ENCODE measurements at places on chromosomes 1 and 21.

GRCh38 chr1:197285526-197286205 lies 17.6 kb downstream of the CRB1 start:
- no peak for DNase-seq

DNA sequence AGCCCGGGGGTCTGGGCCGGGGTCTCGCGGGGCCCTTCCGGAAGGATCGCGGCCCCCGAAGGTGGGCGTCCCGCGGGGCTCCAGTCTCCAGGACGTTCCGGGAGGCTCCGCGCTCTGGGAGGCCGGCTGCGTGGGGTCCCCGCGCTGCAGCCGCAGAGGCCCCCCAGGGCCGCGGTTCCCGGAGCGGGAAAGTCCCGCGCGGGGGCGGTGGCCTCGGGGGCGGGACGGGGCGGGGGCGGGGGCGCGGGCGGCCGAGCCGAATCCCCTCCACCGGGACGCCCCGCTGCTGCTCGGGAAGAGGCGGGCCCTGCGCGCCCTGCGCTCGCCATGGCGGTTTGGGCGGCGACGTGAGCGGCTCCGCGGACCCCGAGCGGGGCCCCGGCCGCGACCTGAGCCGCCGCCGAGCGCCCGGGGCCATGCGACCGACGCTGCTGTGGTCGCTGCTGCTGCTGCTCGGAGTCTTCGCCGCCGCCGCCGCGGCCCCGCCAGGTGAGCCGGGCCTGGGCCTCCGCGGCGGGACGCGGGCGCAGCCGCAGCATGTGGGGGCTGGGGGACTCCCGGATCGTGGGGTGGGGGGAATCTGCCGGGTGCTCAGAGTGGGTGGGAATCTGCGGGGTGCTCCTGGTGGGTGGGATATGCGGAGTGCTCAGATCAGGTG lies at the start of gene IFNGR2:
Gene IFNGR2 (plus strand): TSS at position 286 of the 658 bp plus-strand sequence. CDS start 131 bp downstream, at position 417.
- DNase-seq = peak; percentile 33

DNA sequence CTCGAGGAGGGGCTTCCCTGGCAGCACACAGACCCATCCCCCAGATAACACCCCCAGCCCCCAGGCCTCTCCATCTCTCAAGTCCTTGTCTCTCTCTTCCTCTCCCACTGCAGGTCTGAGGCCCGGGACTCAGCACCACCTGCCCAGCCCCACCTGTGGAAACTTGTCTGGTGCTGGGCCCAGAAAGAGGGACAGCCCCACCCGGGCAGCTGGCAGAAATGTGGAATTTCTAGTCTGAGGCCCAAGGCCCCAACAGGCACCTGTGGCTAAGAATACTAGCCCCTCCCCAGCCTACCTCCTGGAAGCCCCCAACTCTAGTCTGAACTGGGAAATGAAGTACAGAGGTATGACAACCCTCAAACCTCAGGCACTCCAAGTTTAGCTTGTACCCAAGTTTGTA lies 15.4 kb downstream of the TTC39A start:
- no peak for DNase-seq

DNA sequence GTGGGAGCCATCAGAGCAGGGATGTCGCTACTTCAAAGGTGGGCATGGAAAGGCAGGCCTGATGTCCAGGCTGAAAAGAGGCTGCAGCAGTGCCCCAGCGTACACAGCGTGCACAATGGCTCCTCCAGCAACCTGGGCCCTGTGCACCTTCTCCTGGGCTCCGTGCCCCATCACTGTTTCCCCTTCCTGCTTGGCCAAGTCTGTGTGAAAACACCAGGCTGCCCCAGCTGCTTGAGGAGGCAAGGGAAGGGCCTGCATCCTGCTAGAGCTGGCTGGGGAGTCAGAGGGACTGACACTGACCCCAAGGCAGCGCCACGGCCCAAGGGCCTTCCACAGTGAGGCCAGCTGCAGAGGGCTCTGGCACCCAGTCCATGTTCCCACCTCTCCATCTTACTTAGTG lies 33.4 kb downstream of the SDC3 start:
- no peak for DNase-seq

DNA sequence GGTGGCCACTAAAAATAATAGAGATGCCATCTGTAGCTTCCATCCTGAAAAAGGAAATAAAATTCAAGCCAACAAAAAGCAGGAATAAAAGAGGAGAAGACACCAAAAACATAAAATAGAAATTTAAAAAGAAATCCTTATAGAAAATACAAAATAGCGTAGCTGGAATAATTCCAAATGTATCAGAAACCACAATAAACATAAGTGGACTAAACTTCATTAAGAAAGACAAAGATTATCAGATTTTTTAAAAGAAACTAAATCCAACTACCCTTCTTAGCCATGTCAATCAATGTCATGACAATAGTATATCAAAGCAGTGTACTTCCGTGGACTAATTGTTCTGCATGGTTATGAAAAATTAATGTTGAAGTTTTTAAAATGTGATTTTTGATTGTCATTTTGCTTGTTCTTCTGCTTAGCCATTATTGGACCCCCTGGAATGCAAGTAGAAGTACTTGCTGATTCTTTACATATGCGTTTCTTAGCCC lies 13.2 kb downstream of the IL10RB start:
- DNase-seq = no peak

- DNase-seq = no peak
Observed at GRCh38 chr1:167722152-167722869, 529 bp downstream of the MPZL1 start.

- DNase-seq = no peak
Observed at GRCh38 chr21:36323032-36323431, 3.0 kb downstream of the MORC3 start.

- no peak for DNase-seq
Observed at GRCh38 chr1:66035616-66036245, 243.0 kb downstream of the PDE4B start.

GRCh38 chr21:42381347-42381984 lies 14.4 kb downstream of the TMPRSS3 start:
- no peak for DNase-seq

- no peak for DNase-seq
Observed at GRCh38 chr1:2532485-2533160, 2.6 kb upstream of the HES5 start.

GRCh38 chr1:226325178-226325577 lies 16.2 kb upstream of the LIN9 start:
- no peak for DNase-seq

GRCh38 chr1:26125382-26125781 lies 13.8 kb downstream of the PDIK1L start:
- DNase-seq = no peak

DNA sequence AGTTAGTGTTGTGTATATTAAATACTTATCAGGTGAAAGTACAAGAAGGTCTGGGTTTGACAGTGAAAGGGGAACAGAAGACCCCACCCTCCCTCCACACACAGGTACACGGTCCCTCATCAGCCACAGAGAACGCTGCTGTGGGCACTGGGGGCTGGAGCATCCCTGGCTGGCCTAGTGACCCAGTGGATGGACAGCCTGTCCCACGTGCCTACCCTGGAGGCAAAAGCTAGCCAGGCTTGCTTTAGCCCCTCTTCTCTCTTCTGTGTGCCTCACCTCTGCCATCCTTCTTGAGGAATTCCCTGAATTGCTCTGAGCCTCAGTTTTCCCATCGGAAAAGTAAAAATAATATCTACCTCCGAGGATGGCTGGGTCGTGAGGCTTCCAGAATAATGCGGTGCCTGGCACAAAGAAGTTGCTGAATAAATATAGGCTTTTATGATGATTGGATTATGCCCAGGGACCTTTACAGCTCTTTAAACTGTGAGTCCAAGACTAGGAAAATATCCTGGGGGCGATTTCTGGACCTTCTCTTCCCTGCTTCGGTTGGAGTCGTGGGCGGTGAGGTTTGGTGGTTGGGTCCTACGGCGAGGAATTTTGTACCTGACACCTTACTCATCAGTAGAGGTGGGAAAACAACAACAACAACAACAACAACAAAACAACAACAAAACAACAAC lies 918 bp downstream of the IFNLR1 start:
- no peak for DNase-seq

DNA sequence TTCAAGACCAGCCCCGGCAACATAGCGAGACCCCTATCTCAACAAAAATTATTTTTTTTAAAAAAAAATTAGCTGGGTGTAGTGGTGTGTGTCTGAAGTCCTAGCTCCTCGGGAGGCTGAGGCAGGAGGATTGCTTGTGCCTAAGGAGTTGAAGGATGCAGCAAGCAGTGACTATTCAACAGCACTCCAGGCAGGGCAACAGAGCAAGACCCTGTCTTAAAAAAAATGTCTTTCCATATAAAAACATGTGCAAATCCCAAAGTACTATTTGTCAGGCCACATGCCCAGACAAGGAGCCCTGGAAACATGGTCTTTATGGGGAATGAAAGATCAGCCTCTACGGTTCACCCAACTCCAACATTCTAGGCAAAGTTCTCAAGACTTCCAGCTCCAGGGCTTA lies 13.3 kb downstream of the IFFO2 start:
- no peak for DNase-seq

DNA sequence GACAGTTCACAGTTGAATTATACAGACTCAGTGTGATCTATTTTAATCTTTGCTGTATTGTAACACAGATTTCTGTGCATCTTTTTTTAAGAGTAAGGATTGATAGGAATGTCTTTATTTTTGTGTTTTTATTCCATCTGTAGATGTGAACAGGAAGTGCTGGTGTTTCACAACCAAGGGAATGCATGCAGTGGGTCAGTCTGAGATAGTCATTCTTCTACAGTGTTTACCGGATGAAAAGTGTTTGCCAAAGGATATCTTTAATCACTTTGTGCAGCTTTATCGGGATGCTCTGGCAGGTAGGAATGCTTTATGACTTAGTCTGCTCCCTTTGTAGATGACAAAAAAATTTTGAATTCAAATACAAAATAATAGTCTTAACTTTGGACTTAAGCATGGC lies 84.5 kb downstream of the CC2D1B start:
- no peak for DNase-seq

- no peak for DNase-seq
Observed at GRCh38 chr1:207673399-207673798, 28.5 kb downstream of the CR1L start.

- DNase-seq = peak; percentile 53
Observed at GRCh38 chr1:235075048-235075776, 53.4 kb downstream of the TOMM20 start.

- DNase-seq = no peak
Observed at GRCh38 chr21:26011292-26011940, 159.2 kb downstream of the APP start.

DNA sequence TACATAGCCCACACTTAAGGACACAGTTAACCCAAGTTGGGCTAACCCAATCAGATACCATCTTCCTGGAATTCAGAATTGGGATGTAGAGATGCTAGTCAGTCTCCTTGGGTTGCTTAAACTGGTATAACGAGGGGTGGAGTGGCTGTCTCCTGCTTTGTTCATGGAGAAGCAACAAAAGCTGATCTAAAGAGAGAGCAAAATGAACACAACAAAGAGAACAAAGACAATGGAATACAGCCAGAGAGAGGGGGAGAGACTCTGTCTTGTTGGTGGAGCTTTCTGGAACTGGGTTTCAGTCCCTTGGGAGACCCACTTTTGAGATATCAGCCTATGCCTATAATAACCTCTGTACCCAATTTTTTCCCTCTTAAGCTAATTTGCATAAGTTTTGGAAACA lies 138.1 kb downstream of the ATG4C start:
- DNase-seq = no peak

DNA sequence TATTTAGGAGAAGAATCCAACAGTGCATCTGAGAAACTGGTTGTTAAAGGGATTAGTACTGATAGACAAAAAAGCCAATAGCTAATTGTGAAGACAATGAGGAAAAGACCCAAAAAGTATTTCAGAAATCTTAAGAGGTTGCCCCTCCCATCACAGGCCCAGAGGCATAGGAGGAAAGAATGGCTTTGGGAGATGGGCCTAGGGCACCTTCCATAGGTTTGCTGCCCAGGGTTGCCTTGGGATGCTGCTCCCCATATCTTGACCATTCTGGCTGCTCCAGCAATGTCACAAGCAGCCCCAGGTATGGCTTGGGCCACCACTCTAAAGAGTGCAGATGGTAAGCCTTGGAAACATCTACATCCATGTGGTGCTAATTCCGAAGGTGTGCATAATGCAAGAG lies 68.7 kb upstream of the CD5L start:
- no peak for DNase-seq

DNA sequence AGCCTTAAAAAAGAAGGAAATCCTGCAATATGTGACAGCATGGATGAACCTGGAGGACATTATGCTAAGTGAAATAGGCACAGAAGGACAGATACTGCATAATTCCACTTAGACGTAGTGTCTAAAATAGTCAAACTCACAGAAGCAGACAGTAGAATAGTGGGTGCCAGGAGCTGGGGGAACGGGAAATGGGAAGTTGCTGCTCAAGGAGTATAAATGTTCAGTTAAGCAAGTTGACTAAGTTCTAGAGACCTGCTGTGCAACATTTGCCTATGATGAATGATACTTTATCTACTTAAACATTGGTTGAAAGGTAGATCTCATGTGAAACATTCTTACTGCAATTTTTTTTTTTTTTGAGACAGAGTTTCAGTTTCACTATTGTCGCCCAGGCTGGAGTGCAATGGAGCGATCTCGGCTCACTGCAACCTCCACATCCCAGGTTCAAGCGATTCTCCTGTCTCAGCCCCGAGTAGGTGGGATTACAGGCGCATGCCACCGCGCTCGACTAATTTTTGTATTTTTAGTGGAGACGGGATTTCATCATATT lies 197.8 kb downstream of the HIVEP3 start:
- no peak for DNase-seq

- no peak for DNase-seq
Observed at GRCh38 chr1:17304151-17304825, 3.7 kb upstream of the PADI4 start.

DNA sequence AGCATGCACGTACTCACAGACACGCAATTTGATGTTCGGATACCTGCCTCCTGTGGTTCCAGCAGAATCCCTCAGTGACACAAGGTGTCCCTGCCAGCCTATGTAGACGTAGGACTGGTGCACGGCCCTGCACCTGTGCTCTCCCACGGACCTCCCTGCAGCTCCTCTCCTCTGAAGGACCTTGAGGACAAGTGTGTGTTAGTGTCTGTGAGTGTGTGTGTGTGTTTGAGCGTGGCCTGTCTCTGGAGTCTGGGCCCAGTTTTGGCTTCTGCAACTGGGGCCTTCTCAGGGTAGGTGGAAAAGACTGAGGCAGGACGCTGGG lies 22.5 kb upstream of the DMBX1 start:
- no peak for DNase-seq

DNA sequence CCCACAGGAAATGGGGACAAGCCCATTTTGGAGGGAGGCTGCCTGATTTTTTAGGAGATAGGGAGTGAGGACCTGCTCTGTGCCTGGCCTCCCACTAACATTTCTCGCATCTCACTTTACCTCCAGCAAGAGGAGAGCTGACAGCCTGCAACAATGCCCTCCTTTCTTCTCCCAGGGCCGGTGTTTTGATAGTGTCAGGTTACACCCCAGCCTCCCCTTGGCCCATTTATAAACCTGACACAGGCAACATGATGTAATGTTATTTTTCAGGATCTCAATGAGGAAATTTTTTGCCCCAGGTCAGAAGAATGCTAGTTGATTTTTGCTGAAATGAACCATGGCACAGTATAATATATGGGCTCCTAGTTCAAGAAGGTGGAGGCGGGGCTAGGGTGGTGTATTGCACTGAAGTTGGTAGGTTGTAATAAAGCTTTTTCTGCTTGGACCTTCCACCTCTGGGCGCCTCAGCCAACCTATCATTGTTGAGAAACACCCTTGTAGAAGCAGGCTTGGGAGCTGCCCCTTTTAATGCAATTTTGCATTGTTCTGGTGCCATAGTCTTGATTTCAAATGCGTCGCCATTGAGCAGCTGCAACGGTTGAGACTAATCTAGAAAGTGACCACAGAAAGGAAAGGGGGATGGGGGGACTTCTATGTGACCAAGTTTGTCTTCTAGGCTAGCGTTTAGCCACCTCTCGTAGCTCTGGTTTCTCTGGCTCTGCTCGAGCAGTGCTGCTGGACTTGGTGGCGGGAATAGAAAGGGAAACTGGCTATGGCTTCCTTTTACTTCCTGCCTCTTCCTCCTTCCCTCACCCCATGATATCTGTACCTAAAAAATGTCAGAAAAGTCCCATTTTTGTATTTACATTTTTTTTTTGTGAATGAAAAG lies 53.0 kb downstream of the PBX1 start:
- no peak for DNase-seq

Data from stimulated activated CD4-positive, alpha-beta T cell treated with anti-CD3 and anti-CD28 coated beads, Interleukin-15, amount 100 ng/mL, for 1 hour (primary cell).